ENCODE measurements at places on chromosomes 5 and 9.
A peak's percentile ranks its signal among the peaks of the same experiment; 100 is the strongest.

DNA sequence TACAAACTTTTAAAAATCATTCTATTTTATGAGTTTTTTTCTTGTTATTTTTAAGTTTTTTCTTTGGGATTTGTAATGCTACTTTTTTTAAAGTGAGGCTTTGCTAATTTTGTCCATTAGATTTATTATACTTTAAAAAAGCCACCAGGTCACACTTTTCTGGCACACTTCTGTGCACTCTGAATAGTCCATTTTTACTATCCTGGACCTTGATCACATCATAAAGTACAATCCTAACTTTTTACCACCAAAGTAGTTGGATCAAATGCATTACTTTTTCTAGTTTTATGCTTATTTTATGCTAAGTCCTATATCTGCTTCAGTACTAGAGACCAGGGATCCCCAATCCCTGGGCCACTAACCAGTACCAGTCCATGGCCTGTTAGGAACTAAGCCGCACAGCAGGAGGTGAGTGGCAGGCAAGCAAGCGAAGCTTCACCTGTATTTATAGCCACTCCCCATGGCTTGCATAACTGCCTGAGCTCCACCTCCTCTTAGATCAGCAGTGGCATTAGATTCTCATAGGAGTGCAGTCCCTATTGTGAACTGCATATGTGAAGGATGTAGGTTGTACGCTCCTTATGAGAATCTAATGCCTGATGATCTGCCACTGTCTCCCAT, 16.0 kb downstream of the FRRS1L start:
- DNase-seq: no peak

DNA sequence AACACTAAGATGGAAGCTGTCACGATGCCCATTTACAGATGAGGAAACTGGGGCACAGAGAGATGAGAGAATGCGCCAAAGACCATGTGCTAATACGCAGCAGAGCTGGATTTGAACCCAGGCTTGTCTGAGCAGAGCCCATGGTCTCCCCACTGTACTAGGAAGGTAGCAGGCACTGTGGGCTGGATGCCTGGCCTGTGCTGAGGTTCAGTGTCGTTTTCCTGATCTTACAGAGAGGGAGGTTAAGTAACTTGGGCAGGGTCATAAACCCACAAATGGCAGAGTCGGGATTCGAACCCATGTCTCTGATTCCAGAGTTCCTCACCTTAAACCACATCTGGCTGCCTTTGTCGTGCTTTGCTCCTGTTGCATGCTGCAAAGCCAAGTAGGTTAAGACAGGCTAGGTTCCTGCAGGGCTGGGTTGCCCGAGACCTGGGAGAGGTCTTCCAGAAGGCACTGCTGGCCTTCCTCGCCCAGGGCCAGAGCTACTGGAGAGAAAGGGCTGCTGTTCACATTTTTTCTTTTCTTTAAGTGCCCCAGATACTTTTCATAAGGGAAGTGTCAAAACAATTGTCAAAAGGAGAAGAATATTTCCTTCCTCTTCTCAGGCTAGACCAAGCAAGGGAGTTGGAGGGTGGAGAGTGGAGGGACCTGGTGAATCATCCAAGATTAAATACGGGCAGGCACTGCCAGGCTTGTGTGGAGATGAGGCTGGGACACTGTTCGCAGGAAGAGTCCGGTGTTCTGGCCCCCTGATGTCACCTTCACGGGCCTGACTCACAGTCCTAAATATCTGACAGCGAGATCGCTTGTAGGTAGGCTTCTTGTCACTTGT, 3.2 kb downstream of the NEK6 start:
- peak; percentile 75 for DNase-seq

DNA sequence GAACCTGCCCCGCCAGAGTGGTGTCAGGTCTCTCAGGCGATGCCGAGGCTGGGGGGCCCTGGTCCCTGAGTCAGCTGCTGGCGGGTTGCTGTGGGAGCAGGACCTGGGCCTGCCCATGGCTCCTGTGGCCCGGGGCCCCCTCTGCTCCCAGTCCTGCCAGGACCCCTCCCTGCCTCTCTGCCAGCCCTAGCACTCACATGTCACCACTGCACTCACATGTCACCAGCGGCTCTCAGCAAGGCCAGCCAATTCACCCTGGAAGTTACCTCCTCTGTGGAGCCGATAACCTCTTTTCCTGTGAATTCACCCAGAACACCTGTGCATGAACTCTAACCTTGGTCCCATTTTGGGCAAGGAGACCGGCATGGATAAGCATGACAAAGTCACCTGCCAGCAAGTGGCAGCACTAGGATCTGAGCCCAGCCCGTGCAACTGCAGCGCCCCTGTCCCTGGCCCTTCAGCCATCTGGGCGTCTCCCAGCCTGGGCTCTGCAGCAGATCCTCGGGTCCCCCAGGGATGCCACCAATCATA, 170.2 kb downstream of the GAPVD1 start:
- DNase-seq: no peak

DNA sequence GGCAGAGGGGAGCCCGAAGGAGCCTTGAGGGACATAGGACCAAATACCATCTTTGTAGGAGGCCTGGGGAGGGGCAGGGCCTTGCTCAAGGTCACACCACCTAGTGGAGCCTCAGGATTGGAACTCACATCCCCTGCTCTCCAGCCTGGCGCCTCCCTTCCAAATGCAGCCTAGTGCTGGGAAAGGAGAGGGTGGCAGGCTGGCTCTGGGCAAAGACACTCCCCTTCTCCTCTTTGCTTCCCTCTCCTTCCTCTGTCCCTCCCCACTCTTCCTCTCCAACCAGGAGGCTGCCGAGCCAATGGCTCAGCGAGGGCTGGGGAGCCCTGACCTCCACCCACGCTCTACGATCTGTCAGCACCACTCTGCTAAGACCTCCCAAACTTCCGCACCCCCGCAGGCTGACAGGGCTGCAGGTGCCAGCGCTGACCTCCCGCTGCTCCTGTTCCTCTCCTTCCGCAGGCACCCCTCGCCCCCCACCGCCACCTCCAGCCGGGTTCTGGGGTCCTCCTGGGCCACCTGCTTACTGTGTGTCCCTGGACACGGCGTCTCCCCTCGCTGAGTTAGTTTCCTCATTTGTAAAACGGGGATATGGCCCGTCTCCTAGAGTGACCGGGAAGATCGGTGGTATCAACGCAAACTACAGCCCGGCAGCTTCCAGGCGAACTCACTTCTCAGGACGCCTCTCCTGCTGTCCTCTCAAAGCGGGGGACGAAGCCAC, 52.9 kb downstream of the C9orf50 start:
- DNase-seq: peak; percentile 80

Data from umbilical cord (tissue), 2 donors.